ENCODE measurements at places on chromosomes 3 and 15.

GRCh38 chr3:196219194-196219969 lies 3.0 kb downstream of the SLC51A start:
- peak; percentile 61 for DNase-seq

DNA sequence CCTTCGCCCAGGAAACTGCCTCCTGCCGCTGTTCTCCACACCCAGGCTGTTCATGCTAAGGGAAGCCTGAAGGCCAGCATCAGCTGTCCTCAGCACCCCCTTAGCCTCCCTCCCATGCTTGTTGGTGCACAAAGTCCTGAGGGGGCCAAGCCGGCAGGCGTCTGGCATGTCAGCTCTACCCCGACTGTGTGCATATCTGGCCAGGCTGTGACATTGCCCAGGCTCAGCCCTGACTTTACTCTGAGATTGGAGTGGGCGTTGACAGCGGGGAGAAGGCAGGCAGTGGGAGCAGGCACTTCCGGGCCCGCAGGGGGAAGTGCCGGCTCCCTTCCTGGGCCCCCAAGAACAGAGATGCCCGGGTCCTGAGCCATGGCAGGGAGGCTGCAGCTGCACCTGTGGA lies 492.2 kb downstream of the AGBL1 start:
- no peak for DNase-seq

DNA sequence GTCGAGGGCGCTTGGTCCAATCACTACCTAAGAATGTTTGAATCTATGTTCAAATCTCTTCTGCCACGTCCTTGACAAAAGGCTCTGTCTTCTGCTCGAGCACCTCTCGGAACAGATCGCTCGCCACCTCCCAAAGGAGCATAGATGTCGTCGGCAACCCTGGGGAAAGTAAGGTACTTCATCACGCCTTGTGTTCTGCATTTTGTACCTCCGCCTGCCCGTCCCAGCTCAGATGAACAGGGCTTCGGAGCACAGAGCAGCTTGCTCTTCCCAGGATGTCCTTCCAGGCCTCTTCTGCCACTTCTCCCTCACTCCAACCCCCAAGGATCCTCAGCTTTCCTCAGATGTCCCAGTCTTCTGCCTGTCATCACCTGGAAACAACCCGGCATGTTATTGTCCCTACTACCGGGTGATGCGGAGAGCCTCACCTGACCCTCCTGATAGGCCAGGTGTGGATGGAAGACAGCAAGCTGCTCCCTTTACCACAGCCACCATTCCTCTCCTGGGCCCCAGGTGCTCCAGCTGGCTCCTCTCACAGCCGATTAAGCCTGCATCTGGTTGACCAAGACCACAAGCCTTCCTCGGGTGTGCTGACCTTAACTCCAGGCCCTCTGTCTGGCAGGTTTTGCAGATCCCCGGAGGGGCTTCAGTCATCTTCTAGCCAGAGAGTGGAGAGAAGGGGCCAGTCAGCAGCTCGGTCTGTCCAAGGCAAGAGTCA lies 270.5 kb downstream of the FAM43A start:
- DNase-seq = no peak

- DNase-seq = no peak
Measured at GRCh38 chr3:73656241-73656890, 31.6 kb upstream of the PDZRN3 start.

DNA sequence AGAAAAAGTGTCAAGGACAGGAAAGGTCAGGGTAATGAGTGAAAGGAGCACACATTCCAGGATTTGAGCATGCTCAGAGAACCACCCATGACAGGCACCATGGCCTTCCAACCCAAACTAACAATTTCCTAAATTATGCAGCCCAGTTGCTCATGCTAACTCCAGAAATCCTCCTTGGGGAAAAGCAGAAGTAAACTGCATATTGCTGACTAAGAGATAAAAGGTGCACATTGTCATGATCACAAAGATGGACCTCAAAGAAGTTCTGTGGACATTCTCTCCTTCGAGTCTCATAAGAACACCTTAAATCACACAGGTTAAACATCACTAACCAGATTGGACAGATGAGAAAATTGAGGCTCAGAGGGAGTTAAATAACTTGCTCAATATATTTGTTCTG lies 97.6 kb upstream of the SLC25A36 start:
- no peak for DNase-seq

- DNase-seq = no peak
Measured at GRCh38 chr15:83194528-83194927, 13.1 kb downstream of the HDGFL3 start.

DNA sequence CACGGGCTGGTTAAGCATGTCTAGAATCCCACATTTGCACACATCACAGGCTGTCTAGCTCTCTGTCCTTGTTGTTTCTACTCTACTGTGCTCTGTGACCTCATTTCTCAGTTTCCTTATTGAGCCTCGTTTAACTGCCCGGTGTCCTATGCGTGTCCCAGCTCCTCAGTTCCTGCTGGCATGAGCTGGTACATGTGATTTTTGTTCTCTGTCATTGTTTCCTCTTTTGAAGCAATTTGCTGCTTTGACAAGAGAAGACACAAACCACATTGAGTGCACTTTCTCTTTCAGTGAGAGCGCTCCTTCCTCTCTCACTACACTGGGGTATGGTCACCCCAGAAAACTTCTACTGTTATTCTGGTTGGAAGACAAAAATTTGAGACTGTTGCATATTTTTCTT lies 563.5 kb downstream of the PDCD6IP start:
- DNase-seq = no peak

GRCh38 chr15:32651229-32651837 lies 9.8 kb downstream of the SCG5 start:
- DNase-seq = peak; percentile 13

DNA sequence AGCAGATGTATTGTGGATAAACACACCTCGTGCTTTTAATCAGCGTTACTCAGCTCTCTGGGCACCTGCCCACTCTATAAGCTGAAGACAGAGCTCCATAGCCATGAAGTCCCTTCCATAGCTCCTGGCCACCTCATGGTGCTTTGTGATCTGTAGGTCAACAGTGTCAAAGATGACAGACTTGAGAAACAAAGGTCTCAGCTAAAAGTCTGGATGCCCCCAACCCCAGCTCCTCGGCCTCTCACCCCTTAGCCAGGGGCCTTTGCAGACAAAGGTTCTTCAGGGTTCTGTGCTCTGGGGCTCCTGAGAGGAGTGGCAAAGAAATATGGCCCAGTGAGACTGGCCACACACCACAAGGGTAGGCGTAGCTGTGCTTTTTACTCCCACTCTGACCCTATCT lies 168.6 kb downstream of the KLF13 start:
- DNase-seq = no peak

GRCh38 chr15:63104727-63105126 lies 16.9 kb upstream of the LACTB start:
- DNase-seq = no peak

GRCh38 chr15:85027421-85027820 lies 45.8 kb downstream of the PDE8A start:
- DNase-seq = no peak

DNA sequence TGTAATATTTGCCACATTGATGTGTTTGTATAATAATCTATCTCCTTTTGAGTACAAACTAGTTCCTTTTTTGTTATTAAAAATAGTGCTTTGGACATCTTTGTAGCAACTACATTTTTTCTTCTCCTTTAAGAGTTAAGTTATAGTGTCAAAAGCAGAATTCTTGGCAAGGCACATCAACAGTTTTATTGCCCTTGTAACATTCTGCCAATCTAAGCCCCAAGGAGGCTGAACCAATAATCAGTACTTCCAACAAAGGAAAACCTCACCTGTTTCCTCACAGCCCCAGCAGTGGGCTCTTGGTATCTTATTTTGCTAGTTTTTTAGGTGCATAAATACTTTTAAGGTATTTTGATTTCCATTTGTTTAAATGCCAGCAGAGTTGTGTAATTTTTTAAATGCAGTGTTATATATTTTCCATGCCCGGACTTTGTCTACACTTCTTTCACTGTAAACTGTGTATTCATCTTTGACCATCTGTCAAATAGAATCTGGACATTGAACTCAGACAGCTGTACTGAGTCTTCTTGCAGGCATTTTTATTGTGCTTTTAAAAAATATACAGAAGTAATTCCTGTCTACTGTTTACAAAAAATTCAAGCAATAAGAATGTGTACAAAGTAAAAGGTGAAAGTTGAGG lies 101.0 kb downstream of the MYLK start:
- DNase-seq = no peak

DNA sequence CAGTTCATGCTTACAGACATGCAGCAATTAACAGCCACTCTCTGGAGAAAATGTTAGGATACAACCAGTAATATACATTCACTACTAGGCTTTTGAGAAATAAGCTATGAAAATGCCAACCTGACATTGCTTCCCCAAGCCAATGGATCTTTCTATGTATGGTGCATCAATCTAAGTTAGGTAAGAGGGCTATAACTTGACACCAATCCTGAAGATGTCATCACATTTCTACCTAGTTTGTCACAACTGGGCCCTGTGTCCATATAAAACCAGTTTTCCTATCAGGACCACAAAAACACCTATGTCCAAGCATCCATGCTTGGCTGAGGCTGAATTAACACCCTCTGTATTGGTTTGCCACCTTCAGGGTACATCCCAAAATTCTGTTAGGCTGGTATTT lies 13.8 kb upstream of the GPX1 start:
- no peak for DNase-seq

- no peak for DNase-seq
Measured at GRCh38 chr3:150527464-150528255, 18.6 kb downstream of the SERP1 start.

GRCh38 chr15:52732551-52732950 lies 53.4 kb upstream of the ATOSA start:
- DNase-seq = no peak

GRCh38 chr15:90271459-90272166 lies 6.1 kb downstream of the NGRN start:
- no peak for DNase-seq

DNA sequence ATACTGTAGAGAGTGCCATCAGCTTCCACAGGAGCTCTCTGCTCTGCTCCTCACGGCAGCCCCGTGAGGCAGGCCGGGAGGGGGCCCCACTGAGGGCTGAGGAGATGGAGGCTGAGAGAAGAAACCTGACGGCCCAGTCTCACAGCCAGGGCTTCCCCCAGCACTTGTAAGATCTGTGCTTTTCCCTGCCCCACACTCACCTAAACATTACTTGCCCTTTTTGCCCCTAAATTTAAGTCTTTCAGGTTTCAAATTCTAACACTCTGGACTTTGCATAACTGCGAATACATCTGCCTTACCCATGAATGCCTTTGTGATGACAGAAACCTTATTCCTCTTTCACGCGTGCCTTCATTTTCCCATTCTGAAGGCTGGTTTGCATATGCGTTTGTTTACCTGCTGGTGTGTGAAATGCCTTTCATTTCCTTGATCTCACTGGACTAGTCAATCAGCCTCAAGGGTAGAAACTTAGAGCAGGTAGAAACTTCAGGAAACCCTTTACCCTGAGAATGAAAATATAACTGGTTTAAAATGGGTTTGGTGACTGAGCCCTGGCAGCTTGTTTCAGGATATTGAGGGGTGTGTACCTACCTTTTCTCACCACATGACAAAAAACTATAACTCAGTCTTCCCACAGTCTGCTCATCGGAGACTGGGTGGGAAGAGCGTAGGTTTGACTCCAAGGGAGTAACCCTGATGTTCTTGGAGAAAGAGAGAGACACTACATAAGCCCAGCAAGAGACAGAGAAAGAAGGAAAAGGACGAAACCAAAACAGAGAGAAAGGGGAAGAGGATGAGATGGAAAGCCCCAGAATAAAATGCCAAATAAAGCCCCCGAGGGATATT lies 20.1 kb downstream of the SLC12A8 start:
- DNase-seq = no peak

DNA sequence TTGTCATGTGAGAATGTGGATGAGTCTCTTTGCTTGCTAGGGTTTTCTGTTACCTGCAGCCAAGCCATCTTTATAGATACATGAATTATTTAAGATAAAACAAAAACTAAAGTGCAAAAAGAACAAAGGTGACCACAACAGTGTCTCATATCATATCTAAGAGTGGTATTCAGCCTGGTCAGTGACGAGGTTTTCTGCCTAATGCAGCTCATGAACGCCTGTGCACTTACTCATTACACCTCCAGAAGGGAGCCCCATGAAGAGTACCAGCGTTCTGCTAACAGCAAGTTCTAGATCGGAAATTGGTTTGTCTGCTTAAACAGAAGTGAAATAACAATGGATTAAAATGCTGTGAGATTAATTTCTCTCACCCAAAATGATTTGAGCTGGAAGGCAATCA lies 19.2 kb downstream of the PXYLP1 start:
- DNase-seq = no peak

Measured in occipital lobe (tissue), 3 donors.